GM04504 (cell line): ENCODE measurements at places on chromosomes 12 and 14.

- DNase-seq = no peak
Measured at GRCh38 chr12:49720214-49720613, 13.0 kb upstream of the FMNL3 start.

- DNase-seq = peak; percentile 35
Measured at GRCh38 chr12:50132505-50133135, 20.6 kb downstream of the COX14 start.

GRCh38 chr12:12909228-12909994 lies 18.0 kb downstream of the GPRC5A start:
- no peak for DNase-seq

GRCh38 chr14:100690672-100691071 lies 36.0 kb upstream of the DLK1 start:
- no peak for DNase-seq

- DNase-seq = peak; percentile 97
Measured at GRCh38 chr14:80941241-80942185, at the start of gene CEP128. TSS of gene CEP128 (minus strand) at chr14:80941738.

DNA sequence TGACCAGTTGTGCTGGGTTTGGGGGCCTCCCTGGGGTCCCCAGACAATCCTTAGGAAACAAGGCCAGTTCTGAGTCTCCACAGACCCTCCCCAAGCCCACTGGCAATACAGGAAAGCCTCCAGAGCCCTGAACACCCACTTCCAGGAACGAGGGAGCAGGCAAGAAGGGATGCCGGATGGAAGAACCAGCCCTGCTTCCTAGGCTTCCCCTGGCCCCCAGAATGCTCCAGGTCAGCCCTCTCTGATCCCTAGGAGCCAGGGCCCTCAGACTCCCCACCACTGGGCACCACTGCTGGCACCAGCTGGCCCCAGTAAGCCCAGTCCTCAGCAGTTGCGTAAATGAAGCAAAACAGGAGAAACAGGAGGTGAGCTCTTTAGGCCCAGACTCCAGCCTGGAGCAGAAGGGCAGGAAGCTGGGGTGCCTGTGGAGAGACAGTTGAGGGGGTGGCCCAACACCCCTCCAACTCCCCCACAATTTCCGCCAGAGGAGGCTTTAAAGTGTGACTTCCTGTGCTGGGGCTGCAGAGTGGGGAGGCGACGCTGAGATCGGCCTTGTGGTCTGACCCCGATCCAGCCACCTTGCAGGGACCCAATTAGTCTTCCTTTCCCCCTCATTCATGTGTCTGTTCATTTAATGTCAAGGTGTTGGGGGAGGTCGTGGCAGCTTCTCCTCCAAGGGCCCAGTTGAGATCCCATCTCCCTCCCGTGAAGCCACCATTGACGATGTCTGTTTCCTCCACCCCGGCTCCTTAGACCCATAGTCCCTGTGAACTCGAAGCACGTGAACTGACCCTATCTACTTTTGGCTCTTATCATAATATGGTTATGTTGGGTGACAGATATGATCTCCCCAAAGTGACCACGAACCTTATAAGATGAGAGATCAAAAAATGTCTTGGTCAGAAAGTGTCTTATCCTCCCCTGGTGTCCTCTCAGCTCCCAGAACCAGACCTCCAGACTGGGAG lies 4.7 kb downstream of the TNFRSF1A start:
- no peak for DNase-seq

GRCh38 chr14:83421711-83422110 lies 1888.1 kb upstream of the SEL1L start:
- no peak for DNase-seq

GRCh38 chr12:51390891-51391282 lies 319 bp downstream of the GALNT6 start:
- no peak for DNase-seq

DNA sequence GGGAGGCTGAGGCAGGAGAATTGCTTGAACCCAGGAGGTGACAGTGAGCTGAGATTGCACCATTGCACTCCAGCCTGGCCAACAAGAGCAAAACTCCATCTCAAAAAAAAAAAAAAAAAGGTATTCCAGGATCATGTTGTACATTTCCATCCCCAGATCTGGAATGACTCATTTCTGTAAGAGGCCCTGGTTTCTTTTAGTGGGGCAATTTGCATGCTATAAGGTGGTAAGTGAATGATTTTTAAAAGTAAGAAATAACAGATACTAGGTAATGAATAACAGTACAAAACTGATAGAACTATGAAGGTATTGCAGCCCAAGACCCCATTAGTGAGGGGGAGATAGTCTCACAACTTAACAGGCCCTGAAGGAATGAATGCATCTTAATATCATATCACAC lies 17.7 kb upstream of the ADCK1 start:
- DNase-seq = no peak
